ENCODE measurements at places on chromosomes 1 and 21.
A peak's percentile ranks its signal among the peaks of the same experiment; 100 is the strongest.

- no peak for DNase-seq
Measured at GRCh38 chr1:232426801-232427200, 203.1 kb downstream of the SIPA1L2 start.

- DNase-seq, result no peak
Measured at GRCh38 chr1:83807231-83807630, 191.7 kb downstream of the TTLL7 start.

GRCh38 chr1:100511058-100511457 is 26.9 kb upstream of the GPR88 start:
- DNase-seq, result peak; percentile 77

GRCh38 chr1:203726417-203726867 is 38.5 kb upstream of the LAX1 start:
- no peak for DNase-seq

DNA sequence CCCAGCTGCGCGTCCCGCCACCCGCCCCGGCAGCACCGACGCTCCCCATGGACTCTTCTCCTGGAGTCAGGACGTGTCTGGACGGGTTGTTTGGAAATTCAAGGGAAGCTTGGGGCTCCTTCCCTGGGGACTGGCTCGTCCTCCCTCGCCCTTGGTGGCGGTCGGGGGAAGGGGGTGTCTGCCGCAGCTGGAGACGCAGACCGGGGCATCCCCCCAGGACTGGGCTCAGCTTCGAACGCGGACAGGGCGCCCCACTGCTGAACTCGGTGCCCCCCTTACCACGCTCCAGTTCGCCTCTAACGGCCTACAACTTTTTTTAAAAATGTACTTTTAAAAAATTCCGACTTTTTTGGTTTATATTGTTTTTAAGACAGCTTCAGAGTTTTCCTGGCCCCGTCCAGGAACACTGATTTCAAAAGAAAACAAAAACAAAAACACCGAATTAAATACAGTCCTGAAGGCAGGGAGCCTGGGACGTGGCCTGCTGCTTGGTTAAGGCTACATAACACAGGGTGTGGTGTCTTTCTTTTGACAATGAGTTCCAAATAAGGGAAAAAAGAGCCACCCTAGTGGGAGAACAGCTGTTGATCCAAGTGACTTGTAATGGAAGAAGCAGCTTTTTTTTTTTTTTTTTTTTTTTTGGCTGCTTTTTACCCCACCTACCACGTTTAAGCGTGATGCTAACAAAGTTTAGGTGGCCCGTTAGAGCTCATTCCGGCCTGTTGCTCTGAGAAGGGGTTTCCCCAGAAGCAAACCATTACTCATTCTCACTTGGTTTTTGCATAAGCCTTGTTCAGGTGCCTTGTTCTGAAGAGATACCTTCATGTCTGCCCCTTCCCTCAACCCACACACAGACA is 862 bp upstream of the DIPK1A start:
- no peak for DNase-seq

GRCh38 chr1:24413350-24414163 is at the start of gene STPG1:
TSS of gene STPG1 (minus strand) at chr1:24413782. CDS start at chr1:24401388, 12,394 bp downstream.
- peak; percentile 72 for DNase-seq

GRCh38 chr1:98048244-98048643 is 127.4 kb upstream of the DPYD start:
- peak; percentile 69 for DNase-seq

DNA sequence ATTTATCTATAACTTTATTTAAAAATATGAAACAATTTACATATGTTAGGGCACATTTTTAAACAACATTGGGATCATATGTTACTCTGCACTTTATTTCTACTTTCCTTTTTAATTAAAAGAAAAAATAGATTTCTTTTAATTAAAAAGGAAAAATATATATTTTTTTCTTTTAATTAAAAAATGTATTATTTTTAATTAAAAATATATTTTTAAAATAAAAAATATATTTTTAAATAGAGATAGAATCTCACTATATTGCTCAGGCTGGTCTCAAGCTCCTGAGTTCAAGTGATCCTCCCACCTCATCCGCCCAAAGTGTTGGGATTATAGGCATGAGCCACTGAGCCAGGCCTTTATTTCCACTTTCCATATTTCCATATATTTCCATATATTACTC is 36.7 kb downstream of the WARS2 start:
- DNase-seq, result no peak

DNA sequence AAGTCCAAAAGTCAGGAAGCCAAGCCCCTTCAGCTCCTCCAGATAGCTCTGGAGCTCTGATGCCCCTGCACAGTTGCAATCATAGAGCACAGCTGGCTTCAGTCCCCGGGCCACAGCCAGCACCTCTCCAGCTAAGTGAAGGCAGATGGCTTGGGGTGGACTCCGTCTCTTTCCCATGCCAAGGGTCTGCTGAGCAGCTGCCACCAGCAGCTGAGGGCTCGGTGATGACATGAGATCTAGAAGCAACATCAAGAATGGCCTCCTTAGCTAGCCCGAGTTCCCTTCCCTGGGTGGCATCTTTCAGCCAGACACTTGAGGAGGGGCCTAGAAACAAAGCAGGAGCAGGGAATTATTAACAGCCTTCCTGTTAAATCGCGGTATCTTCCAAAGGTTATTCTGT is 973 bp downstream of the C1orf74 start:
- no peak for DNase-seq

DNA sequence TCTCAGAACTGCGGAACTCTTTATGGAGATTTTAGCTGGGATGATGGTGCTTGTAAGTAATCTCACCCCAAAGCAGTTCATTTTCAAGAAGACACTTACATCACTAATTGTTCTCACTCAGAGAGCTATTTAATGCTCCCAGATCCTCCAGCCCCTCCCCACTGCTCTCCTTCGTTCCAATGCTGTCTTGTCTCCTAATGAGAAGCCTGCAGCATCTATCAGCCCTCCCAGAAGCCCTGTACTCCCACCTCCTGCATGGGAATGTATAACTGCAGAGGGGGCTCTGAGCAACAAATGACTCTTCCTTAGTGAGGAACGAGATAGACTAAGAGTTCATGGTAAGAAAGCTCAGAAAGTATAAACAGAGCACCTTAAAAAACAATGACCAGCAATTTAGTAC is 377.4 kb upstream of the RUNX1 start:
- DNase-seq, result no peak

DNA sequence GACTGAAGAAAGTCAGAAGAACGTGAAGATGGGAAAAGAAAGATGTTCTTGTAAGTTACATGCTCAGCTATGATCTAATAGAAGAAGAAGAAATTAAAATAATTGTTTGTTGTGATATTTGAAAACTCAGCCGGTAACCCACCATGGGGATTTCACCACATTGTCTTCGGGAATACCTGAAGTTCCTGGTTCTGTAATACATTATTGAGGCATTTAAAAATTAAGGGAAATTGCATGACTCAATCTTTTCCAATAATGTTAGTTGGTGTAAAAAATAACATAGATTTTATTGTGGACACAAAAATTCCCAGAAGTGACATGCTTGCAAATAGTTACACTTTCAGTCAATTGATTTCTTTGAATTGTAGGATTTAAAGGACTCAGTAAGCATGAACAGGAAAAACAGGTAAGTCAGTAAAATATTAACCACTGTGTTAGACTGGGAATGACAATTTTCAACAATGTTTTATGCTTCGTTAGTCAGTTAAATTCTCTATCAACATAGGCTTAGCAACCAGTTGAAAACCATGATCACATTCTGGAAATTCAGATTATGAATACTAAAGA is 745.1 kb downstream of the LTN1 start:
- DNase-seq, result no peak

GRCh38 chr1:229624521-229625070 is 1.3 kb downstream of the TAF5L start:
- no peak for DNase-seq

DNA sequence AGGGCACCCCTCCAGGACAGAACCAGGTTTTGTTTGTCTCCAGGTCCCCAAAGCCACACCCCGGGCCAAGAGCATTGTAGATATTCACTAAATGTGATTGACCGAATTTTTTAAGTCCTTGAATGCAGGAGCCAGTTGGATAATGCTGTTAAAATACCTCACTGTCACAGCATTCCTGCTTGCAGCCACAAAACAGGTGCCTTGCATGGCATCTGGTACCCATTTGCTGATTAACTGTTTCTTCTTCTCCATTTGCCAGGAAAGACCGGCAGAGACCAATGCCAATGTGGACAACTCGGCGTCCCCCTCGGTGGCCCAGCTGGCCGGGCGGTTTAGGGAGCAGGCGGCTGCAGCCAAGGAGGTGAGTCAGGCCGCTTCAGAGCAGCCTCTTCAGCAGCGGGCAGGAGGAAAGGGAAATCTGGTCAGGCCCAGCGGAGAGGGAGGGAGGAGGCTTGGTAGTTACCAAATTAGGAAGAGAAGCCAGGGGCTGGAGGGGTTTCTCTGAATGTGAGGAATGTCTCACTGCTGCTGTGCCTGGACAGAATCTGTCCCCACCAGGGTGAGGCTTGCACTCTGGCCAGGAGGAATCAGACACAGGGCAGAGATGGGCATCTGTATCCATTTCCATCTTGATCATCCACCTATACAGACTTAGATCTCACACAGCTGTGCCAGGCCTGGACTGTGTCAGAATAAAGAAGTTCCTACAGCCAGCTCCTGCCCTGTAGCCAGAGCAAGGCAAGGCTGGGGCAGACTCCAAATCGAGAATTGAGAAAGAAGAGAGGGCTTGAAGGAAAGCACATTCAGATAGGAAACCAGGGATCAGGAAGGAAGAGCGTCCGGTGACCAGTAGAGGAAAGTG is 37.9 kb upstream of the MPZL1 start:
- no peak for DNase-seq

GRCh38 chr1:229309684-229310083 is 33.2 kb downstream of the CCSAP start:
- no peak for DNase-seq

- peak; percentile 41 for DNase-seq
Measured at GRCh38 chr1:39653546-39654031, 14.1 kb upstream of the HEYL start.

DNA sequence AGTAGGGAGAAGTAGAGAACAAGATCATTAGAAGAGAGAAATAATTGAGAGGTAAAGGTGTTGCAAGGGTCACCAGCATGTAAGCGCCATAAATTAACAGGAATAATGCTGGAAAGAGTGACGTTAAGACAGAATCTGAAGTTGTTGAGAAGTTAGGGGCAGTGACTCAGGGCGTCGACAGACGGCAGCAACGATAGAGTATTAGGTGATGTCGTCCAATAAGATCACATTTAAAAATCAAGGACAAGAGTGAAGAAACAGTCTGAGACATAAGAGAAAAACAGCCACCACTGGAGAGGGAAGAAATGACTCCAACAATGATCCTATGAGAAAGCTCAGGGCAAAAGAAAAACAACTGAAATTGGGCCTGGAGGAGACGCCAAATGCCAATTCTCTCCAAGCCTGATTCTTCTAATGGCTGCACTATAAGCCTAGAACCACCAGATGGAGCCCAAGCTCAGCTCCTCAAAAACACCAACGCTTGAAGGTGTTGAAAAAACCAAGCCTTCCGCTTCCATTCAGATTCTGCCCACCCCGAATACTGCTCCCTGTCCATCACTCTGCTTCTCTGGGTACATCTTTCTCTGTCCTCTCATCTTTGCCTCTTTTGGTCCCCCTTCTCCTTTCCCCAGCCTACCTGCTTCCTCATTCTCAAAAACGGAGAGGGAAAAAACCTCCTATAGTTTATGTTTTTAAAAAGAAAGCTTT is 70.0 kb downstream of the LUZP1 start:
- DNase-seq, result peak; percentile 50

DNA sequence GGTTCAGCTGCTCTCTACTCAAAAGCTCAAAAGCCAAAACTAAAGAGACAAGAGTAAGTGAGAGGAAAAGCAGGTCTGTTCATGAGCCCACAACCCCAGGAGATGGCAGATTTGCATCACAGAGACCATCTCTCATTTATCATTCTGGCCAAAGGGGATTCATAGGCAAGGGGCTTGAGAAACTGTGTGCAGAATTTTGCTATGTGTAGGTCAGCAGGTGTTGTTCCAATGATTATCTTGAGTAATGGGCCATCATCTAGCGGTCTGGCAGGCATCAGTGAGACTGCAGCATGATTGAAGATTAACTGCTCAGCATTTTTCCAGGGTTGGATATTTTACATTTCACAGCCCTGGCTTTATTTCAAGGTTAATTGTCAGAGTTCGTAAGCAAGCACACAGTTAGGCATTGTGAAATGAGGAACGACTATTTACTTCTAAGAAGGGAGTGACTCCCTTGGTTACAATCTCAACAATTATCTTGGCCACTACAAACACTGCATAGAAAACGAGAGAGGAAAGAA is 1204.6 kb upstream of the TMPRSS15 start:
- DNase-seq, result peak; percentile 6

- DNase-seq, result no peak
Measured at GRCh38 chr1:168531615-168532345, 12.0 kb downstream of the XCL2 start.

DNA sequence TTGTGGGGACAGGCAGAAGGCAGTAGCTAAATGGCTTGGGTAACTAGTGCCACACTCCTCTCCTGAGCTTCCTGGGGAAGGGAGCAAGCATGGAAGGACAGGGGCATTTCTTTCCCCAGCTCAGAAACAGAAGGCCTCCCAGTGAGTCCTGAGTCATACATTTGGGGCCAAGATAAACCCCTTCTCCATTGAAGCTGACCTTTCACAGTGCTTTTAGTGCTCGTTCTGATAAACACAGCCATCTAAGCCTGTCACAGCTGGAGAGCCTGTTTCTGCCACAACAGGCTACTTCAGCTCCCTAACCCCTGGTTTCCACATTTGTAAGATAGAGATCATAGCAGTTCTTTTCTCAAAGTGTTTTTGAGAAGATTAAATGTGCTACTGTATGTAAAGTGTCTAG is 374.0 kb downstream of the LMX1A start:
- no peak for DNase-seq

DNA sequence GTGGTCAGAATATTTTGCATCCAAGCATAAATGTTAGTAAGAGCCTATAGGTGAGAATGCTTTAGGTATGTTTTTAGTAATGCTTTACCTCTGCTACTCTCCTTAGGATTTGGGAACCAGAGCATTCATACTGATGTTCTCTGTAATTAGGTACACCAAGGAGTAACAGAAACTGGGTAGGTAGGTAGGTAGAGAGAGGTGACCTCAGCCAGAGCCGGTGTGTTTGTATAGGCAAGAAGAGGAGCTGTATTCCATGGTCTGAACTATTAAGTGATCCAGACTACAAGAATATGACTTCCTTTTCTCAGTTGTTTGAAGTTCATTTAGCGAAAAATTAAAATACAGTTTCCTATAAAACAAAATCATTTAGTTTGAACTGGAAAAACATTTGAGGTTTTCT is 108.5 kb downstream of the SDCCAG8 start:
- DNase-seq, result no peak

- peak; percentile 53 for DNase-seq
Measured at GRCh38 chr1:145891587-145892485, 6.2 kb upstream of the ANKRD35 start.

- no peak for DNase-seq
Measured at GRCh38 chr1:1793481-1794244, 15.4 kb upstream of the NADK start.

GRCh38 chr1:191984856-191985255 is 173.4 kb upstream of the RGS18 start:
- DNase-seq, result no peak

DNA sequence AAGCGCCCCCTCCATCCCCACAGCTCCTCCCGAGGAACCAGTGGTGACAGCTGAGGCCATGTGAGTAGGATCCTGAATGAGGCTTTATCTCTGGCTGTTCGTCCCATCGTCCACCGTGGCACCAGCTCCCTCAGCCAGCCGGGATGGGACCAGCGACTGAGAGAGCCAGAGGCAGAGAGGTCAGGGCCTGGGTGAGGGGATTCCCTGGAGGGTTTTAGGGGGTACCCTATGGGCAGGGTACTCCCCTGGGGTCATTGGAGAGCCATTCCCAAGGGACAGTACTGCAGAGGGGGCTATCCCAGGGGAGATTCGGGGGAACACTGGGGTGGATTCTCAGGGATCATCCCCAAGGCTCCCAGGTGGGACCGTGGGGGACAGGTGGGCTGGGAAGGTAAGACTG is 2.4 kb downstream of the TMEM125 start:
- no peak for DNase-seq

GRCh38 chr1:4462831-4463484 is 191.5 kb upstream of the AJAP1 start:
- DNase-seq, result no peak
